ENCODE measurements at places on chromosomes 2 and 18.

- DNase-seq: no peak
These were observed 130.9 kb upstream of the ITGA6 start for GRCh38 chr2:172296267-172297046.

DNA sequence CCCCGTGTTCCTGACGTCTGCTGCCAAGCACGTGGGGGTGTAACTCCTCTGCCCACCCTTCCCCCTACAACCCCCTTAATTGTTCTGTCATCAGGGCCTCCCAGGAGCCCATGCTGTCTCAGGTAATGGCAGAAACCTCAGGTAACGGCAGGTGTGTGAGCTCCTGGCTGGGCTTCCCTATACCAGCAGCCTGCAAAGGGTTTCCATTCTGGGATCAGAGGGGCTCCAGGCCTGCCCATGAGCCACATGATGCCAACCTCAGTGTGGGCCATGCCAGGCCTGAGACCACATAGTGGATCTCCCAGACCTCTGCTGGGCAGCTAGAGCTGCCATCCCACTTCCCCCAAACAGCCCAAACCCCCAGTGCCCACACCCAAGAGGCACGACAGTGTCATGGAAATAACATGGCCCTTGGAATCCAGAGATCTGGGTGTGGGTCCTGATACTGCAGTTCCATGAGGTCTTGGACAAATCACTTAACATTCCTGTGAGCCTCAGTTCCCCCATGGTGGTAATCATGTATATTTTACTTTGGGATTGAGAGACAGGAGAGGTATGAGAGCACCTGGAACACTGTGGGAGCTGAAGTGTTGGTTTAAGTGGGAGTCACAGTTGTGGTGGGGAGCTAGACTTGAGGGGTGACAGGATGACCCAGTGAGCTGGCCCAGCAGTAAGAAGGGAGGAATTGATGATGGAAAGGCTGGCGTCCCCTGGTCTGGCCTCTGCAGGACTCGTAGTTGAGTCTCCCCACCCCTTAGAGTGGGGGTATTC lies 59.6 kb downstream of the ATOH8 start:
- DNase-seq: no peak

DNA sequence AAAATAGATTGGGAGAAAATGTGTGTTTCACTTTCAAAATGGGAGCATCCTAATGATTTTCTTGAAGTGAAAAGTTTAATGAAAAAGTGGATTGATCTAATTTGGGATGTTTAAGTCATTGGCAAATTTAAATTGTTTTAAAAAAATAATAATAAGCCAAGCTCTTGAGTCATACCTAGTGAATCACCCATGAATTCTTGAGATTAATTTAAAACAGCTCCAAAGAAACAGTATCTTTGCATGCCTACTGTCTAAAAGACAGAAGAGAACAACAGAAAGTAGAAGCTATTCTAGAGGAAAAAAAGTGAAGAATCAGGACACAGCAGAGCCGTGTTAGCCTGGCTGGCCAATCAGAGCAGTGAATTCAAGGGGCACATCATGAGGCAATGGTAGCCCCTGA lies 7.7 kb downstream of the ACVR1C start:
- no peak for DNase-seq

GRCh38 chr2:220341014-220341413 lies 713.6 kb downstream of the SLC4A3 start:
- DNase-seq: no peak

- no peak for DNase-seq
These were observed 593 bp upstream of the ACTR2 start for GRCh38 chr2:65227020-65227455.

GRCh38 chr18:3448838-3449511 lies 997 bp upstream of the TGIF1 start:
- DNase-seq: peak; percentile 52

GRCh38 chr2:177282181-177282641 lies 17.7 kb upstream of the NFE2L2 start:
- DNase-seq: no peak

GRCh38 chr2:230872151-230872967 lies 7.6 kb downstream of the ITM2C start:
- DNase-seq: no peak

DNA sequence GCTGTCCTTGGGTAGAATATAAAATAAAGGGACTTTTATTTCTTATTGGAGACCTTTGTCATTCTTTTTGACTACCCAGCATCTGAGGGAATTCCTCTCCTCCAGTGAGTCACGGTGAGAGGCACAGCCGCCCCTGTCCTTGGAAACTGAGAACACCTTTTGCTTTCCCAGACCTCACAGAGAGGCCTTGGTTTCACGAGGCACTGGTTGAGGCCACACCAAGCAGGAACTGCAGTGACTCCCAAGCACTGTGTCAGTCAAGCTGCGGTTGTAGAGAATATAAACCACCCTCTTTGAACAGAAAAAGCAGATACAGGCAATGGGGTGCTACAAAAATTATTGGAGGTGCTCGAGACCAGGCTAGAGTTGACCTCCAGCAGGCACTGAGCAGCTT lies 16.4 kb downstream of the PRKAG3 start:
- DNase-seq: no peak

DNA sequence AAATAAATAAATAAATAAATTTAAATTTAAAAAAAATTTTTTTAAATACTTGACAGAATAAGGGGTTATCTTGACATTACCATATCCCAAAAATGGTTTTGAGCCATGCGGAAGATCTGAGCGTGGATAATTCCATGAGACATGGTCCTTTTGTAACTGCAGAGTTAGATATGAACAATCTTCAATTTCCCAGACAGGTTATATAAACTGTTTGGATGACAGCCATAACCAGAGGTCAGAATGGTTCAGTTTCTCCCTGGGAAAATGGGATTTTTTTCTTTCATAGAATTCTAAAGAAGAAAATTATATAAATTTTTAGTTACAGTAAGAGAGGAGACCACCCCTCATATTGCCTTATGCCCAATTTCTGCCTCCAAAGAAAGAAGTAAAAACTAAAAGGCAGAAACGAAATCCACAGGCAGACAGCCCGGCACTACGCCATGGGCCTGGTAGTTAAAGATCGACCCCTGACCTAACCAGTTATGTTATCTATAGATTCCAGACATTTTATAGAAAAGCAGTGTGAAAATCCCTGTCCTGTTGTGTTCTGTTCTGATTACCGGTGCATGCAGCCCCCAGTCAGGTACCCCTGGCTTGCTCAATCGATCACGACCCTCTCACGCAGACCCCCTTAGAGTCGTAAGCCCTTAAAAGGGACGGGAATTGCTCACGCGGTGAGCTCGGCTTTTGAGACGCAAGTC lies 3.0 kb downstream of the GALM start:
- no peak for DNase-seq

GRCh38 chr2:43274721-43275120 lies 48.3 kb upstream of the ZFP36L2 start:
- no peak for DNase-seq

- DNase-seq: no peak
These were observed 232.7 kb upstream of the UBE2E3 start for GRCh38 chr2:180747728-180748127.

DNA sequence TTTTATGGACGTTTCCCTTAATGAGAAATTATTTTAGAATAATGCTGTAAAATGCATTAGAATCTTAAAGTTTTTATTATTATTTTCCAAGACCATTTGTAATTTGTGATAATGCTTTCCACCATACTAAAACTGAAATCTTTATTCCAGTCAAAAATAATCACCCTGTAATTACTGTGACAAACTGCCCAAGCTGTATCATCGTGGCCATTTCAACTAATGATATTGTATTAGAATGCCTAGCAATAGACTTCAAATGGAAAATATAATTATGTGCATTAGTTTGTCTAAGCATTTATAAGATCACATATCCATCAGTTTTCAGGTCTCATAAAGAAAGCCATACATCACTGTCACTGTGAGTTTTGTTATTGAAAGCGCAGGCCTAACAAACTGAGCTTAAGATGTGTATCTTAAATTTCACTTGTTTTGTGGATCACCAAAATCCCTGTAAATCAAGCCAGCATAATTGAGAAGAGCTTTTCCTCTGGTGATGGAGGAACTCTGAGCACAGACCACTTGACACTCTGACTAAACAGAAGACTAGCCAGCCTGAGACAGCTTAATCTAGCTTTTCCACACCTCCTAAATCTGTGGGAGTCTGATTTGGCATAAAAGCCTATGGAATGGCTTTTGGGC lies 1312.2 kb upstream of the ACVR2A start:
- no peak for DNase-seq

GRCh38 chr18:48324651-48325050 lies 84.5 kb downstream of the ZBTB7C start:
- no peak for DNase-seq

DNA sequence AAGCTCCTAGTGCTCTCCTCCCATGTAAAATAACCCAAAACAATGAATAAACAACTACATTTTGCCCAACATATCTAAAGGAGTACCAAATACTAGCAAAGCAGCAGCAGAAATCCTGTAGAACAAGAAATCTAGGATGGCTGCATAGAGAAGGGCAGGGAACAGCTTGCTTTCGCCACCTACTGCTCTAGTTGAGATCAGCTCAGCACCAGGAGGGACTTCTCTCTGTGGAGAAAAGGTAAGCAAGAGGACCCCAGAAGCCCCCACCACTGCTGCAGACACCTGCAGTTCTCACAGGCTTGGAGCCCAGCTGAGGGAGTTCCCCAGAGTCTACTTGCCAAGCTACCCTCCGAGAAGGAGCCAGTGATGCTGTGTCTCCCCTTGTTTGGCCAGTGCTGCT lies 243.0 kb upstream of the CHST9 start:
- DNase-seq: no peak

DNA sequence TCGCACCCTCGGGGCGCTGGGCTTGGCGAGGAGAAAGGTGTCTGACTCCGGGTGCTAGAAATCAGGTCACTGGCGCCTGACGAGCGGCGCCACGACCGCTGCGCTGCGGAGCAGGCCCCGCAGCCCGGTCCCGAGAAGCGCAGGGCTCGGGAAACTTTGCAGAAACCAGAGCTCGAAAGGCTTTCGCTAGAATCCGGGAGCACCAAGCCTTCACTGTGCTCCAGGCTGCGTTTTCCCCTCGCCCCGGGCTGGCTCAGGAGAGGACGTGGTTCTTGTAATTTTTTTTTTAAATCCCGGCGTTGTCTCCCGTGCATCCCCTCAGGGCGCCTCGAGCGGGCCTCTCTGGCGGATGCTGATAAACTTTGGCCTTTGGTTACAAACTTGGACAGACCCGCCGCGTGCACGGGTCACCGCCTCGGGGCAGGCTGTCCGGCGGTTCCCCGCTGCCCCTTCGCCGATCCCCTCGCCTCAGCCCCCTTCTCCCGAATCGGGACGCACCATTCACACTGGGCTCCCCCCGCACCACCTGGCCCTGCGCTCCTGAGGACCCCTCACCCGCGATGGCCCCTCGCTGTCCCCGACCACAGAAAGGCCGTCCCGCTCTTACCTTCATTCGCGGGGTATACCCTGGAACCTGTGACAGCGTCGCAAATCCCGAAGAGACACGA lies 419 bp downstream of the EPHA4 start:
- DNase-seq: peak; percentile 25

GRCh38 chr18:56351911-56352500 lies 286.4 kb downstream of the TXNL1 start:
- no peak for DNase-seq

DNA sequence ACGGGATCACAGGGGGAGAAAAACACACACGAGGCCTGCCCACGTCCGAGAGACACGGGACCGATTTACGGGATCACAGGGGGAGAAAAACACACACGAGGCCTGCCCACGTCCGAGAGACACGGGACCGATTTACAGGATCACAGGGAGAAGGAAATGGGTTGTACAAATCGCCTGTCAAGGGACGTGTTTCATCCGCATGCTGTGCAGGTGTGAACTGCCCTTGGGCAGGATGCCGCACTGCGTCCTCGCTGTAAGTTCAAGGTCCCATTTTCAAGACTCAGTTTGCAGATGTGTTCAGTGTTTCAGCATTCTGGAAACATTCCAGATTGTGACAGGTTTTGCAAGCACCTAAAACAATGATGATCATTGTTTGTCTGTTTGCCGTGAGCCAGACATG lies 2.3 kb upstream of the KCNG2 start:
- DNase-seq: no peak

- DNase-seq: no peak
These were observed 278.0 kb upstream of the DSEL start for GRCh38 chr18:67794521-67794920.

- no peak for DNase-seq
These were observed 320.0 kb downstream of the MTX2 start for GRCh38 chr2:176589287-176589686.

DNA sequence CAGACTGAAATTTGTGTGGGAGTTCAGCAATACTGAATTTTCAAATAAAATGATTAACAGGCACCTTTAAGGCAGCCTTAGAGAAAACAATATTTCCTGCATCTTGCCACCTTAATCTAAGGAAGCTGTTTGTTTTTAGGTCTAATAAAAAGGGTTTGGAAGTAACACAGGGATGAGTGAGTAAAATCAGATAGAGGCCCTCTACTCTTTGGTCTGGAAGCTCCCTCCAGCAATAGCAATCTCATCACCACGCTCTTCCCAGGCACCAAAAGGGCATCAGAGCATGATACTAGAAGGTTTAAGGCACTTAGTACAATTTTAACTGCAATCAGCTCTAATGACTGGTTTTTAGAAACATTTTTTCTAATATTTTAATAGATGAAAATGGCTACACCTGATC lies 155.6 kb downstream of the VWC2L start:
- DNase-seq: no peak

- DNase-seq: no peak
These were observed 17.9 kb upstream of the SPTBN1 start for GRCh38 chr2:54438271-54438670.

DNA sequence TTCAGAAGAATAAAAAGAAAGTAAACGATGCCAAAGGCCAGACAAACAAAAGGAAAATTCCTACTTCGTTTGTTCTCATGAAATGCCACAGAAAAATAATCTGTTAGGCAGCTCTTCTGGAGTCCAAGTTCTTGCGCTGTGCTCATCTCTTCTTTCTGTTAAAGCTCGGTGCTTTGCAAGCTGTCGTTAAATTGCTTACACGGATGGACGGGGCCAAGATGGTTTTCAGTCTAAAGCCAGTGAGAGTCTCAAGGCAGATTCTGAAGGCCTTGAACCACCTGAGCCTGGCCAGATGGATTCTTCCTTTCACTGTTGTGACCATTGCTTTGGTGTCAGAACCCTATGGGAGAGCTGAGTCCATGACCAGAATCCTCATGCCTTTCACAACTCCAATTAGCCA lies 97.6 kb upstream of the RMDN2 start:
- DNase-seq: no peak

Measured in GM12892 (cell line).